ENCODE measurements at places on chromosomes 7 and 10.

- no peak for DNase-seq
Observed at GRCh38 chr7:44149571-44150465, 8.7 kb upstream of the MYL7 start.

- no peak for DNase-seq
Observed at GRCh38 chr7:27260211-27260610, 17.6 kb downstream of the EVX1 start.

- DNase-seq, result no peak
Observed at GRCh38 chr7:107976620-107977019, 26.3 kb downstream of the LAMB1 start.

DNA sequence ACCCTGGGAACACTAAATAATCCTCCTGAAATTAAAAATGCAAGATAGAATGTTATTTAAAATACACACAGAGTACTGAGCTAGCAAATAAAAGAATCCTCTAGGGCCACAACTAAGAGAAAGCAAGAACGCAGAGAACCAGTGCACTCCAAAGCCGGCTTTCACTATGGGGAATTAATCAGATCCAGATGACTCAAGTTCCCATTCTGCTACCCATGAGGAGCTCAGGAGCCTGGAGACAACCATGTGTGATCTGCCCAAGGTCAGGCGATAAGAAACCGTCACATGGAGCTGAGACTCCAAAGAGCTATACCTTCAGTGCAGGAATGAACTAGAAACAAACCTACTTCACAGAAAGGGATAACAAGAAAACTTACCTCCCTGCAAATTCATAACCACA lies 19.5 kb upstream of the CYREN start:
- DNase-seq, result no peak
